ENCODE measurements at places on chromosomes 3 and 15.

DNA sequence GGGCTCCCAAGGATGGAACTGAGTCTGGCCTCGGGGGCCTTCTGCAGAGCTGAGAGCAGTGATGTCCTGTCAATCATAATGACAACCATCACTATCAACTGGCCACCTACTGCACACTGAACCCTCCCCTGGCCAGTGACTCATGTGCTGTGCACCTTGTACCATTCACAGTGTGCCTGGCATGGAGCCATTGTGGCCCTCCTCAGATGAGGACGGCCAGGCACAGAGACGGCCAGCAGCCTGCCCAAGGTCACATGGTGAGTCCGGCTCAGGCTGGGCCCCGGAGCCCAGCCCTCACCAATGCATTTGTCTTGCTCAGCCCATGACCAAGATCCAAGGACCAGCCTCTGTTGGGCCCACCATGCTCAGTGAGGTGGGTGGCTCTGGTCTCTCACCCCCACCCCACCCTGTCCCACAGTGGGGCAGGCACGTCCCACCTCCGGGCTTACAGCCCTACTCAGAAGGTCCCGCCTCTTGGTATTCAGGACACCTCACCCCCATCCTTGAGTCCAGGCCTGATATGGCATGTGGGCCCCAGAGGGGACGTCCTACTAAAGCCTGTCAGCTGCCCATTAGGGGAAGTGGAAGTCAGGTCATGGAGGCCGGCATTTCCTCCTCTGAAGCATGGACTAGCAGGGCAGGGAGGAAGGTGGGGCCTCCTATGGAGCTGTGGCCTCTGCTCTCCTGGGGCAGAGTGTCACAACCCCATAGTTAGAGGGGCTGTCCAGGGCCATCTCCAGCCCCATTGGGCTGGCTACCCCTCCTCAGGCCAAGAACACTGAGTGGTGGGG is 35.9 kb upstream of the TMEM115 start:
- DNase-seq, result no peak

DNA sequence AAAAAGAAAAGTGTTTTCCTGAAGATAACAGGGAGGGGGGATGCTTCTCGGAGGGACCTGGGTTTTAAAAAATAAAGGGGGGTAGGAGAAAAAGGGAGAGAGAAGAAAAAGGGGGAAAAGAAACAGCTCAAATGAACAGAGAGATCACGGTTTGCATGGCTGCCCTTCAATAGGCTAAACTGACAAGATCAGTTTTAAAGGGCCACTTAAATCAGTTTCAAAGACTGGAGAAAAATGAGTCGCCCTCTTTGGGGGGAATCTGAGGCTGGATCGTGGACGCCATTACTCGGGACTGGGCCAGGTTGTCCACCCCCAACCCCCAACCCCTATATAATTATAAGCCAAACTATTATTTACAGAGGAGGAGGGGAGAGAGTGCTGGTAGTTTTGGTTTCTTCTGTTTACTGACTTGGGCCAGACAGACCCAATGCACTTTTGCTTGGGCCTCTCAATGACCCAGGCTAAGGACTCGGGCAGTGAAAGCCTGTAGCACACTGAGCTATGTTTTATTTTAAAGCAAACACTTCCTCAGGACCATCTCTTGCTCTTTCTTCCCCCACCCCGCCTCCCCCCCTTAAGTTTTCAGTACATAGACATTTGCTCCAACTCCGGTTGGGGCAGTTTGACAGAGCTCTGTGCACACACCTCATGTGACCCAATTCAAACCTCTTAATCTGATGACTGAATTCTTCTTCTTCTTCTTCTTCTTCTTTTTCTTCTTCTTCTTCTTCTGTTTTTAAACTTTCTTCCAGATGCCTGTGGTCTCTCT is 6.3 kb downstream of the NR2F2 start:
- no peak for DNase-seq

DNA sequence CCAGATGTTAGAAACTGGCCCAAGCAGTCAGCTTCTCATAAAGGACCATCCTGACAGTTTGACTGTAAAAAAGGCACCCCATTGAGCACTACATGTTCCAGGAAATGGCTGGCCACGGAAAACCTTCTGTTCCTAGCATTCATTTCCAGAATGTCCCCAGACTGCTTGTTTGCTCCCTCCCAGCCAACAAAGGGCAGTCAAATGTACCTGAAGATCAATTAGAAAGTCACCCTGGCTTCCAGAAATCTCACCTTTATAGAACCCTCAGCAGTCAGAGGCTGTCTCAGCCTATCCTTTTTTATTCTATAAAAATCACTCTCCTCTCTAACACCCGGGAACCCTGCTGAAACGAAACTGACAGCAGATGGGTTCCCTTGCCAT is 784 bp upstream of the SAMMSON start:
- no peak for DNase-seq

GRCh38 chr15:100241572-100242482 is 99.9 kb downstream of the ADAMTS17 start:
- DNase-seq, result no peak

DNA sequence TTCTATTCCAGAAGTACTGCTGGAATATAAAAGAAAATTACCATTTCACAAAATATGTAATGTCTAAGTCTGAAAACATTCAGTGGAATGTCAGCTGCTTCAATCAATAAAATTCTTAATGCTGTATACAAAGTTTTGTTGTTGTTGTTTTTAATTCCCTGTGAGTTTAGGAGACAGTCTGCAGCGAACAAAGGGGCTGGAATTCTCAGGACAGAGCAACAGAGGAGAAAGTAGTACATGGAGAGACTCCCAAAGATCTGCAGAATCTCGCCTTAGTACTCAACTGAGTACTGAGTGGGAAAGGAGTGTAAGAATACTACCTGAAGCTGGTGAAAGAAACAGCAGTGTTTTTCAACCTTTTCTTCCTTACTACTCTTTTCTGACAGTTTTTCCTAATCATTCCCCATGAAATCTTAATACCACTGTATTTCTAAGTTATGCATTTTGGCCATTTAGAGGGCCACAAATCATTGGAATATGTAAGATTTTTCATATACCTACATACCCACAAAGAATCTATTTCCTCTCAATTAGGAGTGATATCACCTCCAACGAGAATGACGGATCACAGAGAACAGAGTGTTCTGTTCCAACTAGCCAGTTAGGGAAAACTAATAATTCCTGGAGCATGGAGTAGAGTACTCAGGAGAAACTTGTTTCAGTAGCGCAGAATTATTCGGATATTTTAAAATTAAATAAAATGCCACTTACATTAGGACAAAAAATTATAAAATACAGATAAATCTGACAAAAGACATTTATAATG is 16.0 kb downstream of the ANKRD28 start:
- DNase-seq, result no peak

GRCh38 chr3:157631478-157631877 is 128.3 kb upstream of the VEPH1 start:
- DNase-seq, result no peak

DNA sequence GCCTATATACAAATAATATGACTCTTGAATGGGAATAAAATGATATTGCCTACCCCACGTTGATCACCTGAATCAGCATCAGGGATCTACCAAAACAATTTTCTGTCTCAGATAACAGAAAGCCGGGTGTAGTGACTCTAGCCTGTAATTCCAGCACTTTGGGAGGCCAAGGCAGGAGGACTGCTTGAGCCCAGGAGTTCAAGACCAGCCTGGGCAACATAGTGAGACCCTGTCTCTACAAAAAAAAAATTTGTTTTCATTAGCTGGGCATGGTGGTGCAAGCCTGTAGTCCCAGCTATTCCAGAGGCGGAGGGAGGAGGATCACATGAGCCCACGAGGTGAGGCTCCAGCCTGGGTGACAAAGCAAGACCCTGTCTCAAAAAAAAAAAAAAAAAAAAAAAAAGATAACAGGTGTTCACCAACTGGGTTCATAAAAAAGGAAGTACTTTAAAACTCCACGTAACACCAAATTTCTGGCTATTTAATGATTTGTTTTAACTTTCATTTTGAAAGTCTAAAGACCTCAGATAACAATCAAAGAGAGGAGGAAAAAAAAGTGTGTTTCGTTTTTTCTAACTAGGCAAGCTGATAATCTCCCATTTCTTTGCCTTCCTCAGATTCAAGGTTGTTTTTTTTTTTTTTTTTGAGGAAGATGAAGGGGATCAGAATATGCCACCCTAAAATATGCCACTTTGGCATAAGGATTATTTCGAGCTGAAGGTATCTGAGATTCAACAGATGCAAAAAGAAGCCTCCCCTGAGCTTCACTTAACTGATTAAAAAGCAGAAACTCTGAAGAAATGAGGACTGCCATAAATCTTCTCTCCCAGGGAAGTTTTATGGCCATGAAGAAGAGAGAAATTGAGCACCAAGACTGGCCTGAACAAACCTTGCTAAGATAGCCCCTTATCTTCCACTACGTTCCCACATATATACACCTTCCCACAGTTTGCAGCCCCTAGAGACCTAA is 44.1 kb downstream of the TRANK1 start:
- no peak for DNase-seq

- no peak for DNase-seq
These were observed at the start of gene ECE2 for GRCh38 chr3:184275961-184276910. ECE2 (plus strand) TSS chr3:184276022; CDS start chr3:184276154, 132 bp downstream.

DNA sequence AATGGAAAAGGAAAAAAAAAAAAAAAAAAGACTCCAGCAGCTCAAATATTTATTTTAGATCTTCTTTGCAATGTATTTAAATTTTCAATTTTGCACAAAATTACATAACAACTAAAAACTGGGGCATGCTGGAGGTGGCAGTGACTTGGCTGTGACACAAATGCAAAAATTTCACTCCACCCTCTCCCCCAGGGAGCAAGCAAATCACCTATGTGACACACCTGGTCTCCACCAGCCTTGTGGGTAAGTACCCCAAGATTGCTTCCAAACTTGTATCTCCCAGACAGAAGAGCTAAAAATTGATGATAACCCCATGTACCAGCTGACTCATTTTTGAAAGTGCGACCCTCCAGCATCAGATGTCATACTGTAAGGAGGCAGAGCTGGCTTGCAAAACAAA is 32.0 kb downstream of the UBE3A start:
- no peak for DNase-seq

DNA sequence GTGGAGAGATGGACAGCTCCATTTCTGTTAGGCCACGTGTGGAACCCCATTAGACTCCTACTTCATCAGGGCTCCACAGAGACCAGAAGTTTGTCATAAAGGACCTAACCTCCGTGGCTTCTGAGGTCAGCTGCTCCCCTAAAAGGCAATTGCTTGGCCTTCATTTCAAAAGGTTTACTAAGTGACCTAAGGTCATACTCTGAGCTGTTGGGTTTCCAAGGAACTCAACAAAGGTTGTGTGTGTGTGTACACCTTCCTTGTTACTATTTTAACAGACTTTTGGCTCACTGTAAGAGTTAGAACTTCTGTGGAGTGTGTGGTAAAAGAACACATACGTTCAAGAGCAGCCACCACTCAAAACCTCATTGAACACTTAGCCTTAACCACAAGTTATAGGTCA is 73.9 kb downstream of the SEC22A start:
- DNase-seq, result no peak

- no peak for DNase-seq
These were observed 66.4 kb upstream of the CFAP20DC start for GRCh38 chr3:59116233-59116537.

GRCh38 chr3:105483476-105483875 is 116.8 kb downstream of the ALCAM start:
- DNase-seq, result no peak

- DNase-seq, result no peak
These were observed 128.0 kb downstream of the ATG7 start for GRCh38 chr3:11400213-11400612.

DNA sequence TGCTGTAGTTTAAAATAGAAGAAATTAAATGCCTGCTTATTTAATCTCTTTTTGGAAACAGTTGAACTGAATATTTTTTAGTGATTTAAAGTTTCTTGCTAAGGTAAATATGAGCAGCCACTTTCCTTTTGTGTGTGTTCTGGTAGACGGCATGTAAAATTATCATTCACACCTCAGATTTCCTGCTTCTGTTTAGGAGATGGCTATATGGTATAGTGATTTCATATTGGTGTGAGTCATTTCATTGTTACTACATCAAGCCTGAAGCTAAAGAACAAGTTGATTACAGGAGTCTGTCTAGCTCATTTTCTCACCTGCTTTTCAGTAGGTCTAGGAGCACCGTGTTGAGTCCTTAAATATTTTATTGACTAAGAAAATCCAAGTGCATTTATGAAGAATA is 2.2 kb downstream of the LRCH3 start:
- no peak for DNase-seq

- DNase-seq, result no peak
These were observed 280.0 kb downstream of the IGSF11 start for GRCh38 chr3:118754406-118755252.

DNA sequence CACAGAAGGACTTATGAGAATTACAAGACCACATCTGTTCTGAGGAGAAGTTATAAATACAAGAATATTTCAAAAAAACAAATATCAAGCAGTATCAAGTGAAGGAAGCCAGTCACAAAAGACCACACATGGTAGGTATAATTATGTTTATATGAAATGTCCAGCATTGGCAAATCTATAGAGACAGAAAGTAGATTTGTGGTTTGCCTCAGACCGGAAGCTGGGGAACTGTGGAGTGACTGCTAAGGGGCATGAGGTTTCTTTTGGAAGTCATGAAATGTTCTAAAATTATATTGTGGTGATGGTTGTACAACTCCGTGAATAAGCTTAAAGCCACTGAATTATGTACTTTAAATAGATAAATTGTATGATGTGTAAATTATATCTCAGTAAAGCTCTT is 136.9 kb downstream of the FRMD5 start:
- DNase-seq, result no peak

GRCh38 chr15:67010898-67011616 is 54.3 kb upstream of the SMAD3 start:
- no peak for DNase-seq

DNA sequence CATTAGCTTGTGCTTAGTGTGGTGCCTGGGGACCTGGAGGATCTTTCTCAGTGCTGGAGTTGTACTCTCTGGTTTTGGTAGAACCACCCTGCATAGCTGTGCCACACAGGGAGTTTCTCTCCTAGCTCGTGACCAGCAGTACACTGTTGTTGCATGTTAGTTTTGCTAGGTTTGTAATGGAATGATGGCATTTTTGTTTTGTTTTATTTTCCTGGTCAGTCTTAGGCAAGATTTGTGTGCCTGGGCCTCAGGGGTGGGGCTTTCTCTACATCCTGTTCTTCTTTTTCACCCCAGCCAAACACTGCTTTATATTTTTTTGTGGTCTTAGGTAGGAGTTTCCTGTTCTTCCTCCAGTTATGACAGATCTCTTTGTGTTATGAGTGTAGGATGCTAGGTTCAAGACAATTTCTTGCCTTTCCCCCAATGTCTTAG is 534.5 kb upstream of the KCNMB2 start:
- DNase-seq, result no peak

GRCh38 chr15:50235794-50236193 is 29.7 kb downstream of the HDC start:
- DNase-seq, result no peak

DNA sequence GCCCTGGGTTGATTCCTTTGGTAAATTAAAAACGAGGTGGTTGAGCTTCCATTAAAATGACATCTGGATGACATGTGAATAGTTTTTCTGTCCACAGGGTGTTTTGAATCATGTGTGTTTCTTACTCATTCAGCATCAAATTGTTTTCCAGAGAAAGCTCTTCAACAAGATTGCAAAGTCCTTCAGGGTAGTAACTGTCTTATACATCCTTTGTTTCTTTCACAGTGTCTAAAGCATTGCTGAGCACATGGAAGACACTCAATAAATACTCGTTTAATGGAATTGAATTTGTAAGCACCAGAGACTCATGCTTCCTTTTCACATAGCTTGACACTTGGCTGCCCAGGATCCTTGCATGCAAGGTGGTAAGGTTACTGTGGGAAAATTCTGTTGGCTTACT is 223.1 kb upstream of the CNTN6 start:
- DNase-seq, result no peak

All from DMS 273 treated with DMSO at 0.1 percent for 48 hours (cell line).